ENCODE measurements at places on chromosomes 3 and 15.

DNA sequence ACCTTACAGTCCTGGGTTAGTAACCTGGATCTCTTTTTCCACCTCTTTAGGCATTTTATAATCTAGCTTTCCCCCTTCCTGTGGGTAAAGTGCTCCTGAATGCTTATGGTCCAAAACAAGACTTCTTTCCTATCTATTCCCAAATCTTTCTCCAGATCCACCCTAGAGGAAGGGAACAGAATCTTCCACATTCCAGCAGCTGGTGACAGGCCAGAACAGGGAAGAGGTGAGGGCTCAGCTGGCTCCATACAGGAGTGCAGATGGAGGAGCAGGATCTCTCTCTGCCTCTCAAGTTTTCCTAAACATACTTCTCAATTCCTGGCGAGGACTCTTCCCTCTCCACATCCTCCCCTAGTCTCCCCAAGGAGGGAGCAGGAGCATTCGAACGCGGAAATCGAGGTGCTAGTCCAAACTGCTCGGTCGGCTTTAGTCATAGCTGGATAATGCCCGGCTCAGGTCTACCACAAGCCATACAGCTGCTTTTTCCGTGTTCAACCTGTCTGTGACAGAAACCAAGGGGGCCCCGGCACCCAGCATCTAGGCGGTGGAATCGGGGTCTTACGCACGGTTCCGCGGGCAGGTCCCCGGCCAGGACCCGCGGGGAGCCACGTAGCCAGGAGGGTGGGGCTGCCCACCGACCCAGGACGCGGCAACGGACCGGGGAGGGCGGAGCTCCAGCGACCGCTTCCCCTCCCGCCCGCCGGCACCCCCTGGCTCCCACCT, 4.0 kb downstream of the RASSF1 start:
- DNase-seq: no peak

GRCh38 chr3:88041005-88041404, 17.8 kb downstream of the CGGBP1 start:
- no peak for DNase-seq

DNA sequence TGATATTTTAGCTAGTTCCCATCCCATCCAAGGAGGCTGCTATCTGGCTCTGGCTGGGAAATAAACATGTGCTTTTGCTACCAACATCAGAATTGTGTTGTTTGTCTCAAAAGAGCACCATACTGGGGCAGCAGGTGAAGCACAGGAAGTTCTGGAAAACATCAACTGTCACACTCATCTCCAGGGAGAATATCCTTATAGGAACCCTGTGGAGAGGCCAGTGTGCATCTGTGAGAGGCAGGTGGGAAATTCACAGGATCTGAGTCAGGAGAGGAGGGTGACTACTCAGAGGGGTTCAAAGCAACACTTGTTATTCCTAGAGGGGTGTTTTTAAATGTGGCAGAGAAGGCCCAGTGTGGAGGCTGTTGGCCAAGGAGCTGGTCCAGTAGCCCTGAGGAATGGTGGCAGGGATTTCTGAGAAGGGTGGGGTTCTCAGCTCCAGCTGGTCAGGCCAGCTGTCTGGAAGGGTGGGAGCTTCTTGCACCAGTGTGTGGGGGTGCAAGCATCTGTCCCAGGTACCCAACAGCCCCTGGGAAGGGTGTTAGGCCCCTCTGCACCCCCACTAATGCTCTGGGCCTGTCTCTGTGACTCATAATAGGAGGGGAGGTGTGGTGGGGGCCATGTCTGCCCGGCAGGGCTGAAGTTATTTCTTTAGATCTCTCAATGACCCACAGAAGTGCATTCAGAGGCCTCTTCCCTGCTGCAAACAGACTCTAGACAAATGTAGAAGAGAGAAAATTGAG, 28.7 kb downstream of the RPSA start:
- DNase-seq: no peak

DNA sequence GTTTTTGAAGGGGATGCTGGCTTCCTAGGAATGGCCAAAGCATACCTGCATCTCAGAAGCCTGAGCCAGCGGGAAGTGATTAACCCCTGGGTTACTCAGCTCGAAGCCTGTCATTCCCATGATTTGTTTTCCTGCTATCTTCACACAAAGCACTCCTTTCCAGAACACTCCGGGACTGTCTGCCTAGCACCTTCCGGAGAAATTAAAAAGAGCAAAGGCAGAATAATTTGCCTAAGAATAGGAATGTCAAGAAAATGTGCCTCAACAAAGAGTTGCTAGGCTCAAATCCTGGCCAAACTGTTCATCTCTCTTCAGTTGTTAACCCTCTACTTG, 34.1 kb downstream of the TPM1 start:
- DNase-seq: no peak

DNA sequence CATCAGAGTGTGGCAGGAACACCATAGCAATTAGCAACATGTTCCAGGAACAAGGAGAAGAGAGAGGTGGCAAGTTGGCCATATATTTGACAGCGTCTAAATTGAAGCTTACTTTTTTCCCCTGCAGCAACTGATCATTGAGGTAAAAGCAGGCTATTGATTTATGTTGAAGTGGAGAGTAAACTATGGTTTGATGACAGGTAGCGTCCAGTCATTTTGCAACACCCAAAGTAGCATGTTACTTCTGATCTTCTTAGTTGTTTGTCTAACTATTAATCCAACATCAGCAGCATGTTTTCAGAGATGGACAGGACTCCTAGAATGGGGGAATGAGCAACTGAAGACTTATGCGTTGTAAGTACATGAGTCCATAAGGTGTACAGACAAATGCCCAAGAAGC, 225.8 kb downstream of the ZPLD1 start:
- no peak for DNase-seq

GRCh38 chr15:97966924-97967620, 6.6 kb downstream of the ARRDC4 start:
- no peak for DNase-seq

DNA sequence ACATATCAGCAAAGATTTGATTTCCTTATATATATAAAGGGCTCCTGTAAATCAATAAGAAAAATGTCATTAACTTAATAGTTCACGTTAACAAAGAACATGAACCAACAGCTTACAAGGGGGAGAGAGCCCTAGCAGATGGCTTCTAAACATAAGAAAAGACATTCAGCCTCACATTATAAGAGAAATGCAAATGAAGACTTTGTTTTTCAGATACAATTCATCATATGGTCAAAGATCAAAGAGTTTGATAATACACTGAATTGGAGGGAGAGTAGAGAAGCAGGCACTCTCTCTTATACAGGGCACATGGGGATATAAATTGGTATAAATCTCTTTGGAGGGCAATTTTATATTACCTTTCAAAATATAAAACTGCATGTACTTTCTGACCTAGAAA, 21.1 kb downstream of the RBP2 start:
- DNase-seq: no peak

Measured in effector CD4-positive, alpha-beta T cell (primary cell).